Skeletal muscle cell (primary cell): ENCODE measurements at places on chromosomes 2 and 18.

- no peak for DNase-seq
These were observed 168.8 kb downstream of the PHLPP1 start for GRCh38 chr18:62883937-62884735.

DNA sequence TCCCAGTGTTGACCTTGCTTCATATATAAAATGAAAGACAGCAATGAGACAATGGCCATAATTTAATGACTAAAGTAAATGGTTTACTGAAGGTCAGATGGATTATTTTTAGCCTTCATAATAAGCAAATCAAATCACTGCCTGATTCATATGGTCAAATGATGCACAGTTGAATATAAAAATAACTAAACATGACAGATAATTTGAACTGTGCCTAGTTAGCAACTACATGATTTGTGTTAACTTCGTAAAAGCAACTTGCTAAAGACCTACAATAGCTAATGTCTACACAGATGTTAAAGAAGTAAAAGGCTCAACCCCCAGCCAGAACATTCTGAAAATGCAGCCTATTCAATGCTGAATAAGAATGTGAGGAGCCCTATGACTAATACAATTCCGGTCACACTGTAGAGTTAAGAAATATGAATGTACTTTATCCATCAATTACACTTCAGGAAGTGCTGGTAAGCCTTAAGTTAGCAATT is 590.8 kb upstream of the CDH2 start:
- peak; percentile 41 for DNase-seq

DNA sequence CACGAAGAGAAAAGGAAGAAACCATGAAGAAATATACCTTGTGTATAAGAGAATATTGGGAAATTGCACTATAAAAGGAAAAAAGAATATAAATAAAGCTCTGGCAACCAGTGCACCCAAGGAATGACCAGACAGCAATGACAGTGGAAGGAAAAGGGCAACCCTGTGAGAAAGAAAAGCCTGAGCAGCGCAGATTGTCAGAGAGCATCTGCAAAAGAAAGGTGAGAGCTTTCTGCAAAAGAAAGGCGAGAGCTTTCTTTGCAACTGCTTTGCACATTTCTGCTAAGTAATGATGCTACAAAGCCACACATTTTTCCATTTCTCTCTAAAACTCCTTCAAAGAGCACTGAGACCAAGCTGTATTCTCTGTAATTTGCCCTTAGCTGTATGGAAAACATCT is 83.6 kb downstream of the CTNNA2 start:
- no peak for DNase-seq

- no peak for DNase-seq
These were observed 27.7 kb upstream of the DCC start for GRCh38 chr18:52312346-52312745.
